ENCODE measurements at places on chromosomes 1 and 21.

DNA sequence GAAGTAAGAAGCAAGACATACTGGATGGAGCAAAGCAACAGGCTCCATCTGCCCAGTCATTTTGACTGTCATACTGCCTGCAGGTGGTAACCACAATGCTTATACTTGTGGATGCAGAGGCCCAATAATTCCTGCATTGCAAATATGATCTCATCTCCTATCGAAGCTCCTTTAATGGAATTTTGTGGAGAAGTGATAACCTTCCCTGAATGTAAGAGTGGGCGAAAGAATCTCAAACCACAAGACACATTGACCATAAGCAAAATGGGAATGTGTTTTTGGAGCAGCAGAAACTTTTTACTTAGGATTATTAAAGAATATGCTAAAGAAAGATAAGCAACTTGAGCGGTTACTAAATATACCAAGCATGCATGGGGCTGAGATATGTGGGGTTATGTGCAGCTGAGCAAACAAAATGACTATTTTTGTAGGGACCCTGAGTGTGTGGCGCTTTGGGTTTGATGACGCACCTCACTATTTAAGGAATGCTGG lies 77.4 kb upstream of the BACH1 start:
- no peak for DNase-seq

- no peak for DNase-seq
Measured at GRCh38 chr1:112542206-112542973, 33.6 kb downstream of the WNT2B start.

DNA sequence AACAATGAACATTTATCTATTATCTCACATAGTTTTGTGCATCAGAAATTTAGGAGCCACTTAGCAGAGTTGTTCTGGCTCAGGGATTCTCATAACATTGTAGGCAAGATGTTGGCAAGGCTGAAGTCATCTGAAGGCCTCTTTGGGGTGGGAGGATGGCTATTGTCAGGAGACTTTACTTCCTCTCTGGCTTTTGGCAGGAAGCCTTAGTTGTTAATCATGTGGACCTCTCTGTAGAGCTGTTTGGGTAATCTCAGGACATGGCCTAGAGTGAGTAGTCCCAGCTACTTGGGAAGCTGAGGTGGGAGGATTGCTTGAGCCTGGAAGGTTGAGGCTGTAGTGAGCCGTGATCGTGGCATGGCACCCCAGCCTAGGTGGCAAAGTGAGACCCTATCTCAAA lies 40.2 kb downstream of the RASAL2 start:
- DNase-seq, result no peak

DNA sequence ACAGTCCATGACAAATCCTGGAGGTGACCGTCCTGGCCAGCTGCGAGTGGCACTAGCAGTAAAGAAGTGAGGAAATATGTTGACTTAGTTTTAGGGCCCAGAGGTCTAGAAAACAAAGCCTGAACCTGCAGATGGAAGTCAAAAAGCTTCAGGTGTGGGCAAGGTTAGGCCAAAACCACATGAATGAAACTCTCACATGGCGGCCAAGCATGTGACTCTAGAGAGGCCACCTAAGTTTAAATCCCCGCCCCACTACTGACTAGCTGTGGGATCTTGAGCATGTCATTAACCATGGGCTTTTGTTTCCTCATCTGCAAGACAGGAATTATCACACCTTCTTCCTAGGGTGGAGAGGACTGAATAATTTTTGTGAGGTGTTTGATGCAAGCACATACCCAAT lies 148.2 kb upstream of the DAB1 start:
- DNase-seq, result no peak

GRCh38 chr1:191711961-191712360 lies 446.3 kb upstream of the RGS18 start:
- DNase-seq, result no peak

DNA sequence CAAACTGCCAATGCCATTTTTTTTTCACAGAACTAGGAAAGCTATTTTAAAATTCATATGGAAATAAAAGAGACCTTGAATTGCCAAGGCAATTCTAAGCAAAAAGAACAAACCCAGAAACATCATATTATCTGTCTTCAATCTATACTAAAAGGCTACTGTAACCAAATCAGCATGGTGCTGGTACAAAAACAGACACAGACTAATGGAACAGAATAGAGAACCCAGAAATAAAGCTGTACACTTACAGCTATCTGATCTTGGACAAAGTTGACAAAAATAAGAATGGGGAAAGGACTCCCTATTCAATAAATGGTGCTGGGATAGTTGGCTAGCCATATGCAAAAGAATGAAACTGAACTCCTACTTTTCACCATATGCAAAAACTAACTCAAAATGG lies 50.5 kb downstream of the RGS4 start:
- no peak for DNase-seq

DNA sequence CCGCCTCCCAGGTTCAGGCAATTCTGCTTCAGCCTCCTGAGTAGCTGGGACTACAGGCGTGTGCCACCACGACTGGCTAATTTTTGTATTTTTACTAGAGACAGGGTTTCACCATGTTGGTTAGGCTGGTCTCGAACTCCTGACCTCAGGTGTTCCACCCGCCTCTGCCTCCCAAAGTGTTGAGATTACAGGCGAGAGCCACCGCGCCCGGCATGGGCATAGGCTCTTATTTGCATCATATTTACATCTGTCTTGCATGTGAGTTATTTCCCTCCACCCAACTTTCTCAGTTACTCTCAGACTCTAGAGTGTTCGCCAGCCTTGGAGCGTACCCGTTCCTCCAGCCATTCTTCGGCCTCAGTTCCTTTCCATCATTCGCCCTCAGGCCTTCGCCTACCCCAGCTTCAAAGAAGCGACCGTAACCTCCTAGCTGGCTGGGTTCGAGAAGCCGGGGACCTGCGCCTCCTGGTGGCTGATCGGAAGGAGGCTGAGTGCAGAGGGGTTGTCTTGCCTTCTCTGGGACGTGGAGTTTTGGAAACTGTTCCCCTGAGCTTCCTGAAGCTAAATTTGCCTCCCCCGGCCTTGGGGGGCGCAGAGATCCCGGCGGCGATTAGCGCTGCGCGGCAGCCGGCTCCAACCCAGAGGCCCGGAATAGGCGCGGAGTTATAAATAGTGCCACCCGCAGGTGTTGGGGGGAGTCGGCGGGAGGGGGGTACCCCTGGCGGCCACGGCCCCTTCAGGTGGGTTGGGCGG lies 3.6 kb upstream of the ZBTB7B start:
- peak; percentile 41 for DNase-seq

- no peak for DNase-seq
Measured at GRCh38 chr1:116540088-116540487, 30.7 kb downstream of the CD58 start.

DNA sequence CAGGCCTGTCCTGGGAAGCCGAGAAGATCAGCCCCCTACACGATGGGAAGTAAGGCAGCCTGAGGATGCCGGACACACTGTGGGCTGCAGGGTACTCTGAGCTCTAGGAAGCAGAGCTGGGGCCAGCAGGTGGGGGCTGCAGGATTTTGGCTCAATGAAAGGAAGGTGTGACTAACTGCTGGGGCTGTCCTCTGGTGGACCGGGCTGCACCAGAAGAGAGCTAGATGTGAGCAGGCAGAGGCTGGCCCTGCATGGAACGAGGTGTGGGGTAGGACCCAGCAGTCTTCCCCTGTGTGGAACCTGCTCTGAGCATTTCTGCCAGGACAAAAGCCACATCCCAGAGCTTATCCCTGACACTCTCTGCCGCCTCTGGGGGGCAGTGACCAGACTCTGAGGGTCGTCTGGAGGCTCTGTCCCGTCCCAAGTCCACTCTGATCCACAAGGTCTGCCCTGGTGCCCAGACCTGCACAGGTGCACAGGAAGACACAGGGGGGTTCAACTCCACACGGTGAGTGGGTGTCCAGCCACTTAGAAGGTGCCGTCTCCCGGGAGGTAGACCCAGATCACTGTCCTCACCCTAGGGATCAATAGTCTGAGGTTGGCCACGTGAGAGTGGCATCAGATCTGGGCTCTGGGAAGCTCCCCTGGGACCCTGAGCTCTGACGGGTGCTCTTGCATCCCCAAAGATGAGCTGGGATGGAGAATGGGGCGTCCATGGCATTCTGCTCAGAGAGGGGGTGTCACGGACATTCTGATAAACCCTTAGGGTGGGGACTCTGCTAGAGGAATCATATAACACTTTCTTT lies 187.6 kb upstream of the VAMP3 start:
- DNase-seq, result no peak

DNA sequence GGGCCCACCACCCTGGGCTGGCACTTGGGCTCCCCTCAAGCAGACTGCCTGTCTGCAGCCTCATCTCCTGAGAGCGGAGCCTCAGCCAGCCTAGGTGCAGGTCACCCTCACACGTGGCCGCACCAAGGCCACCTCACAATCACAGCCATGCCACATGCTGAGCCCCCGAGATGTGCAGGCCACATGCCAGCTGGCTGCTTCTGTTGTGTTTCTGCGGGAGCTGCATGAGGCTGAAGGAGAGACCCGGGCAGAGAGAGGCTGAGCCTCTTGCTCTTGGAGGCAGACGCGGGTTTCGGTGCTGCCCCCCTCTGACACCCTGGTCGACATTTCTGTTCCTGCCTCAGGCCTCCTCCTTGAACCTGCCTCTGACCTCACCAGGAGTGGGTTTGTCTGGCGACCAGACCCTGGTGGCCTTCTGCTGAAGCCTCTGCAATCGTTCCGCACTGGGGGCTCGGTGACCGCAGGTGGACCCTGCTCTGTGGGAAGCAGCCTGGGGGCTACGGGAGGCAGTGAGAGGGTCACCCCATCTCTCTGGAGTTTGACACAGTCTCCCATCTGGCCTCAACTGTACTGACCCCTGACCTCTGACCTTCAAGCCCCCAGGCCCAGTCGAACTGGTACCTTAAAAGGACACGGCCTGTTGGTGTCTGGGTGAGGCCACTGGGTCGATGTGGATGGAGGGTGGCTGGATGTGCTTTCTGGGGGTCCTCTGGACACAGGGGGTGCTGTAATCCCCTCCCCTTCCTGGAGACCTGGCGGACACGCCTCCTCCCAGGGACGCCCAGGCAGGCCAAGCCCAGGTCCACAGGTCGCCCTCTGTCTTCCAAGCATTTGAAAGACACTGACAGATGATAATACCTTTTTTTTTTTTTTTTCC lies 13.0 kb upstream of the C1orf174 start:
- no peak for DNase-seq

GRCh38 chr1:212973426-212973825 lies 23.1 kb downstream of the VASH2 start:
- no peak for DNase-seq

DNA sequence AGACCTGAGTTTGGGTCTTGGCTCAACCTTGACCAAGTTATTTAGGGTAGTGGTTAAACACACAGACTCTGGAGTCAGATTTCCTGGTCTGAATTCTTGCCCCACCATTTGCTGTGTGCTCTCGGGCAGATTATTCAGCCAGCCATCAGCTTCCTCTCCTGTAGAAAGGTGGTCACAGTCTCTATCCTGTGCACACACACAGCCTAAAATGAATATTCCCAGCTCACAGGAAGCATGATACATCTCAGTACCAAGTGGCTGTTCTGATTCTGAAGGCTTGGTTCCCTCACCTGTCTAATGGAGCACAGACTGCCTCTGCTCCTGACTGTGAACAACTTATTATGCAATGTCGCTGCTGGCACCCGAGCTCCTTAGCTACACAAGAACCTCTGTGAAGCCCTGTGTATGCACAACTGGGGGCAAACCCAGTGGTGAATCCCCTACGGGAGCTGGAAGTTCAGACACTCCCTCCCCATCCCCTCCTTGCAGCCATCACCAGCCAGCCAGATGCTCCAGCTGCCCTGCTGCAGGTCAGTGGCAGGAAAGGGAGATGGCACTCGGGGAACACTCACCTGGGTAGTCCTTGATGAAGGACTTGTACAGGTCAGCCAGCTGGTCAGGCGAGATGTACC lies 13.7 kb downstream of the ENO1 start:
- DNase-seq, result no peak

DNA sequence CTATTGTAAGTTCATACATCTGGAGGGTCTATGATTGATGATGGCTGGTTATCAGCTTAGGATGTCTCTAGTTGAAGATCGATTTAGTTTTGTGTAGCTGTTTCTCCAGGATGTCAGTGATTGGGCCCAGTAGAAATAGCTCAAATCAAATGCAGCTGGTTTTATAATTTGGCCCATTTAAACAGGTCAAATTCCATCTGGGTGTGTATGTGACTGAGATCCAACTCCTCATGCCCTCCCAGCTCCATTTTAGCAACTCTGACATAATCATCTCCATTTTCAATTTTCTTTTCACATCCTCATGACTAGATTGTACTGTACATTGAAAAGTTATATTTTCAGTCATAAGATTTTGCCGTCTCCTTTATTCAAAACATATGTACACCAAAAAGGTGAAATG lies 99.2 kb downstream of the TPR start:
- no peak for DNase-seq

- no peak for DNase-seq
Measured at GRCh38 chr1:182977480-182977879, 24.5 kb upstream of the SHCBP1L start.

GRCh38 chr1:180926164-180926981 lies 13.7 kb downstream of the KIAA1614 start:
- no peak for DNase-seq

- no peak for DNase-seq
Measured at GRCh38 chr21:16007943-16008342, 278.2 kb downstream of the USP25 start.

DNA sequence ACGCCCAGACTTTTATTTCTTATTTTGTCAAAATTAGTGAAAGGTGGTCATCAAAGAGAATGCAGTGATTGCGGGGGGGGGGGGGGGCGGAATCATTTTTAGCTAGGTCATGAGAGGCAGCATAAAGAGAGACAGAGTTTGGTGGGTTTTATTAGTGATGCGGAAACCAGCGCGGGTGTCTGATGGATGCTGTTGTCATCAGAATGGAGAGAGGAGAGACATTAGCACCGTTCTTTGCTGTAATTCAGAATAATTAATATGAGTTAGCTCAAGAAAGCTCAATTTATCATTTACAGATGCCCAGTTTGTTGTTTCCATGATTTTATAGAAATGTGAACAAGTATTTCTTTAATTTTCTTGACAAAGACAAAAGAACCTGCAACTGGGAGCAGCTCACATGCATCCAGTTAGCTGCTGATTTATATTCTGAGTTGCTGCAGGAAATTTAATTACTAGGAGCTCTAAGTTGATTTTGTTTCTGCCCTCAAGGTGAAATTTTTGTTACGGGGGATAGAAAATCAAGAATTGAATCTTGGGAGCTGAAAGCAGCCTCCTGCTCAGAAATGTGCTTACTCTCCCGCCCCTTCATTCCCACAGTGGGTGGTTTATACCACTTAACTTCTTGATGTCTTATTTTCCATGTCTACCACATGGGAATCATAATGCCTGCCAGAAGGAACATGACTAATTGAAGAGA lies 133.4 kb upstream of the MAP1LC3C start:
- no peak for DNase-seq

DNA sequence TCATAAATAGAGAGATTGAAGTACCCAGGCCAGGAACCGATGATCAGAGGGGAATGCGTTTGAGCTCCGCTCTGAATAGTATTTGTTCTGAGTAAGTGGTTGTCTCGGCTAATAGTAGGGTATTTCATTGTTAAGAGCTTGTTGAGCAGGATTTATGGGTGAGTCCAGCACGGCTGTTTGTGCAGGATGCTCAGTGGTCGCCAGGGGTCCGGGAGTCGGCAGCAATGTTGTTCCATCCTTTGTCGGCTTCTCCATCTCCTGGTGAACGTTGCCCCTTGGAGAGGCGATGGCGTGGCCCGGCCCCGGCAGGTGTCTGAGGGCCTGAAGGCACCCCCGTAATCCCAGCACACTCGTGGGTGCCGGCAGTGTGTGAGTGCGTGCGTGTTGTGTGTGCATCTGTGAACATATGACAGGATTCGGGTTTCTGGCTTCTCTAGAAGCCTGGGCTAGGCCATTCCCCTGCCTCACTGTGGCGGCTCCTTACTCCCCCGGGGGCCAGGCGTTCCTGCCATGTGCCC lies 160.8 kb upstream of the ARHGEF16 start:
- DNase-seq, result no peak
